Naive B cell (primary cell): ENCODE measurements at places on chromosomes 12 and 14.

GRCh38 chr14:48937541-48938195 lies 648.5 kb downstream of the RPS29 start:
- H3K36me3 ChIP-seq = peaks cover 3% of the 10 kb centered on the region
- H3K4me1 ChIP-seq = no peaks in the 10 kb centered on the region
- H3K27me3 ChIP-seq = no peaks in the 10 kb centered on the region
- H3K4me3 ChIP-seq = no peak overlapping the region

DNA sequence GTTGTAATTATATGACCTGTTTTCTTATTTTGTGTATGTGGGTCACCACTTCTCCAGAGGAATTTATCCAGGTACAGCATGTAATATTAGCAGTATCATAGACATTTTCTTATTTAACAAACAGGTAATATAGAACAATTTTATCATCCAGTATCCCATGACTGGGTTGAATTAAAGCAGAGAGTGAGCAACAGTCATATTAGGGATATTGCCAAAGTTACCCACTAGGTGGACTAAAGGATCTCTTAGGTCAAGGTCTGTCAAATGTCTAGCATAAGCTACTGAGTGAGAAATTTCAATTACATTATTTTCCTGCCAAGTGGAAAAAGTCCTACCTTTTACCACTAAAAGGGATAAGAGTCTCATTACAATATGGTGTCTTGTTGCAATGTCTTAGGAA lies 62.1 kb upstream of the TRIM9 start:
- H3K27me3 ChIP-seq = no peaks in the 10 kb centered on the region
- no peaks in the 10 kb centered on the region for H3K36me3 ChIP-seq
- H3K4me1 ChIP-seq = peaks cover 20% of the 10 kb centered on the region
- DNase-seq = no peak

- DNase-seq = no peak
- peaks cover 4% of the 10 kb centered on the region for H3K4me1 ChIP-seq
- H3K27me3 ChIP-seq = no peaks in the 10 kb centered on the region
- H3K4me3 ChIP-seq = no peak overlapping the region
- H3K27ac ChIP-seq = no peak overlapping the region
Measured at GRCh38 chr14:61620130-61620946, 75.0 kb upstream of the HIF1A start.

DNA sequence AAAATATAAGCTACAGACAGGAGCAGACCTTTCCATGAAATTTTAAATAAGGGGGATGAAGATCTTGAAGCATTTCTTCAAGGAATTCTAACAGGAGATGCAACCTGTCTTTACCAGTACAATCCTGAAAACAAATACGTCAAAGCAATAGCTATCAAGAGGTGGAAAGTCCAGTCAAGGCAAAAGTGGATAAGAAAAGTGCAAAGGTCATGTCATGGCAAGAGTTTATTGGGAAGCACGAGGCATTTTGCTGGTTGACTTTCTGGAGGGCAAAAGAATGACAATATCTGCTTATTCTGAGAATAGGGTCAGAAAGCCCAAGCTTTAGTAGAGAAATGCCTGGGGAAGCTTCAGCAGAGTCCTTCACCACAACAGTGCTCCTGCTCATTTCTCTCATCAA lies 34.3 kb upstream of the PRB4 start:
- H3K27ac ChIP-seq = no peak overlapping the region
- no peak overlapping the region for H3K4me3 ChIP-seq
- no peaks in the 10 kb centered on the region for H3K27me3 ChIP-seq
- H3K36me3 ChIP-seq = peaks cover 3% of the 10 kb centered on the region
- no peak for DNase-seq

DNA sequence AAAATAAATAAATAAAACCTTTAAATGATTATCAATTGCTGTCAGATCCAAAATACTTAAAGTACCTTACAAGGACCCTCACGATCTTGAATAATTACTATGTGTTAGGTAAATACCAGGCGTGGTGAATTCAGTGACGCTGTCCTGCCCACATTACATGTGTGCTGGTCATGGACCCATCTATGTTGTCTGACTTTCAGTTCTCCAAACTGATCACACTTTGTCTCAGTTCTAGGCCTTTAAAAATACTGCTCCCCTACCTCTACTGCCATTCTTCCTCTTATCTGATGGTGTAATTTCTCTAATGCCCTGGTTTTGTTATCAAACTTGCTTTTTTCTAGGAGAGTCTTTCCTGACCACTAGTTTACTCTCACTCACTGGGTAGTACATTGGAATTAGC lies 520.7 kb downstream of the TRHDE start:
- DNase-seq = no peak
- H3K4me3 ChIP-seq = no peak overlapping the region
- no peaks in the 10 kb centered on the region for H3K4me1 ChIP-seq
